ENCODE measurements at places on chromosomes 2 and 18.

DNA sequence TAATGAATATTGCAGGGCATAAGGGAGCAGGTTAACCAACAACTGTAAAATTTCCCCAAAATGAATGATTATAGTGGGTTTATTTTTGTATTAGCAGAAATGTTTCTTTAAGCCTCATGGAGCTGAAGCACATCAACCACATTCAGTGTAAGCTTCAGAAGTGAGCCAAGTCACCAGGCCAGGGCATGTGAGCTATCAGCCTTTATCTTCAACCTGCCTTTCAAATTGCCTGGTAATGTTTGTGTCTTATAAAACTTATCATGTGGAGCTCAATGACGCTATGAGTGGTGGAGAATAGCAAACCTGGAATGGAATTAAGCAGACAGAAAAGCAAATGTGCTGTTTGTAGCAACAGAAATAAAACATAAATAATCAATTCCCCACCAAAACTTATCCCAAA is 1068.4 kb downstream of the LRP1B start:
- DNase-seq = no peak

DNA sequence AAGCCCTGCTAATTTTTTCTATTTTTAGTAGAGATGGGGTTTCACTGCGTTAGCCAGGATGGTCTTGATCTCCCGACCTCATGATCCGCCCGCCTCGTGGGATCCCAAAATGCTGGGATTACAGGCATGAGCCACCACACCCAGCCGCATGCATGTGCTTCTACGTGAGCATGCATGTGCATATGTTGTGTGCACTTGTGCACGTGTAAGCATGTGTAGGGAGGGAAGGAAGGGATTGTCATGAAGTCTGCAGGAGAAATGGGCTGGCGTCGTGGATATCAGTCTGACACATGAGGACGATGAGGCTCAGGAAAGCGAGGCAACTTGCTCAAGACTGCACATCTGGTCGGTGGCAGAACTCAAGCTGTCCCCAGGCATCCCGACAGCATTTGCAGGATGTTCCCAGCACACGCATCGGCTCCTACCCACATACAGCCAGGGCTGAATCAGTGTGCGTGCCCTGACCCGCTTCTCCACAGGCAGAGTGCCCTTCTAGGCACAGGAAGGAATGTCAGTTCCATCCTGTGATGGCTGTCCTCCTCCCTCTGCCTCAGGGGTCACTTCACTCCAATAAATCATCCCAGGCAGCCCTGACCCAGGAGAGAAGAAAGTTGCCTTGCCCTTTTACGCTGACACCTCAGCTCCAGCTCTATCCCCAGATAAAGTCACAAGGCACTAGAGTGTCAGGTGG is 49.9 kb upstream of the SLC14A2 start:
- DNase-seq = no peak

DNA sequence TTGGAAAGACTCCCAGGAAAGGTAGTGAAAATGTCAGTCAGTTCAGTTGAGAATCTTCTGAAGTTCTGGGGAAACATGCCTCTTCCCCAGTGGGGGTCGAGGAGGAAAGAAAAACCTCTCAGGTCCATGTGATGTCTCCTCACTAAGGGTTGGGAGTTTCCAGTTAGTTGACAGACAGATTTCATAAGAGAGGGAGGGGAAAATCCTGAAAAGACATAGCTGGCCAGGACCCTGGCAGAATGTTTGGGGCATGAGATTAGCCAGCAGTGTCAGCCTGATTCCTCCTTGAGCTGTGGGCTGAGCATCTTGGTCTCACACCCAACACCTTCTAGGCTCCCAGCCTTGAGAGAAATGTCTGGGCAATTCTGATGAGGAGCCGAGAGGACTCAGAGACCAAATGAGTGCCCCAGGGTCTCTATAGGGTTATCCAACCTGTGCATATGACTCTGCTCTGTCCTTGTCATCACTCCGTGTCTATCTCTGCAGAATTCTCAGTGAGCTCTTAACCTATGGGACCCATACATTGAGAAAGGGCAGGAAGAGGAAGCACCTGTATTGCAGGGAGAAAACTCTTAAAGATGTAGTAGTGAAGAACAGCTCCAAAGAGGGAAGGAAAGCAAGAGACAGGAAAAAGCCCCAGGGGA is 13.9 kb downstream of the BMP10 start:
- no peak for DNase-seq

- DNase-seq = no peak
These were observed 17.5 kb downstream of the YWHAQ start for GRCh38 chr2:9613291-9613690.

GRCh38 chr2:42878581-42878980 is 86.2 kb upstream of the HAAO start:
- DNase-seq = no peak

- no peak for DNase-seq
These were observed 875.8 kb downstream of the TDRD15 start for GRCh38 chr2:21999522-21999921.

DNA sequence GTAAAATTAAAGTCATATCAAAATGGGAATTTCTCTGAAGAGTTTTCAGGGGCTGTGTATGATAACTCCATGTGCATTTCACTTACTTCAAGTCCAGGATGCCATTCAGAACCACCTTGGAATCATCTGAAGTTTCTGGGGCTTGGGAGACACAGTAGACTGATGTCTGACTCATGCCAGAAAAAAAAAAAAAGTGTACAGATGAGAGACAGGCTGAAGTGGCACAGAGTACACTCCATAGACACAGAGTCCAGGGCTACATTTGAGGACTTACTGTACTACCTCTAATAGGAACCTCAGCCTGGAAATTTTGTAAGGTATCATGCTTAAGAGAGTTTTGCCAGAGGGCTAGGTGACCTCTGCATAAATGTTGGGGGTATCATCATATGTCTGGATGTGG is 92.0 kb downstream of the SS18 start:
- no peak for DNase-seq

GRCh38 chr2:217634871-217635270 is 367.9 kb downstream of the TNS1 start:
- DNase-seq = no peak

GRCh38 chr2:229714736-229715541 is 584 bp upstream of the DNER start:
- no peak for DNase-seq

GRCh38 chr18:50638884-50639420 is 79.1 kb downstream of the MAPK4 start:
- no peak for DNase-seq

DNA sequence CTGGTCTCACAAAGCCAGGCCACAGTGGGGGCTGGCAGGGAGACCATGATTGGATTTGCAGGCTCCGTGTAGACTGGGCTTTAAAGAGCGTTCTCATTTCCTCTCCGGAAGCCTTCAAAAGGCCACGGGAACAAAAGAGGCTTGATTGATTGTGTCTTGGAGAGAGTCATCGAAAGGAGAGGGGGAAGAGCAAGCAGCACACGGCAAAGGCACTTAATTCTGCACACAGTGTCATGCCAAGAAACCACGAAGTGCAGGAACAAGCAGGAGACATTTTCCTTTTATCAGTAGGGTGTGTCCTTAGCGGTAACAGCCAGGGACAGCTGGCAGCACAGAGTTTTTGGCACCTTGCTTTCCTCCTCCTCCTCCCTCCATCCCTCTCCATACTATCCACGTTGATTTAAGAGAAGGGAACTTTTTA is 47.7 kb downstream of the GLI2 start:
- no peak for DNase-seq

DNA sequence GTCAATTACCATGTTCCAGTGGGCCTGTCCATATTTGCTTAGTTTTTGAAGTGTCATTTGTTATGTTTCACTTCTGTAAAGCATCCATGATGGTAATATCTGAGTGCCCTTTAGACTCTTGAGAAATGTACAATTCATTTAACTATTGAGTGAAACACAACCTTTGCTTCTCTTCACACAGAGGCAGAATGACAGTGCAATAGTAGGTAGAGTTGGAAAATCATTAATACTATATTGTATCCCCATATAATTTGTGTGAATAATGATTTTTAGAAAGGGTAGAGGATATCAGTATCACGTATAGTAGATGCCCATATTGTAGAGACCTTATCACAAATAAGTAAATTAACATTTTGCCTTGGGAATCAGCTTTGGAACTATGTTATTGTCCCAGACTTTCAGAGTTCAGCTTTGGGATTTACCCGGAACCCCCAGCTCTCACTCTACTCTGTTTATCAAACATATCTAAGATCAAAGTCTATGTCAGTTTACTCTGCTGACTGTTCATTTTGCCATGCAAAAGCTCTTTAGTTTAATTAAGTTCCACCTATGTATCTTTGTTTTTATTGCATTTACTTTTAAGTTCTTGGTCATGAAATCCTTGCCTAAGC is 172.7 kb upstream of the NOL4 start:
- no peak for DNase-seq

- no peak for DNase-seq
These were observed 157.4 kb downstream of the AFF3 start for GRCh38 chr2:99984799-99985515.

DNA sequence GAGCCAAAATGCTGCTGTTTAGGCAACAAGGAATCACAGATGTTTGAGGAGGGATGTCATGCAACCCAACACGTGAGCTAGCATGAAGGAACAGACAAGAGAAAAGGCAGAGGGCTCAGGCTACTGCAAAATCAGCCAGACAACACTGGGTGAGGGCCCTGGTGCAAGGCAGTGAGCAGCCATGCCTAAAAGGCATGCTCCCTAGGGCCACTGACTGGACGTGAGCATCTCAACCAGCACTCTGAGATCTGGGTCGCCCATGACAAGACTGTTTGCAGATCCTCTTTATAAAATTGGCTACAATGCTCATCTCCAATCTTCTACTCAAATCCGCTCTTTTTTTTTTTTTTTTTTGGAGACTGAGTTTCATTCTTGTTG is 49.1 kb downstream of the KIAA2012 start:
- no peak for DNase-seq

DNA sequence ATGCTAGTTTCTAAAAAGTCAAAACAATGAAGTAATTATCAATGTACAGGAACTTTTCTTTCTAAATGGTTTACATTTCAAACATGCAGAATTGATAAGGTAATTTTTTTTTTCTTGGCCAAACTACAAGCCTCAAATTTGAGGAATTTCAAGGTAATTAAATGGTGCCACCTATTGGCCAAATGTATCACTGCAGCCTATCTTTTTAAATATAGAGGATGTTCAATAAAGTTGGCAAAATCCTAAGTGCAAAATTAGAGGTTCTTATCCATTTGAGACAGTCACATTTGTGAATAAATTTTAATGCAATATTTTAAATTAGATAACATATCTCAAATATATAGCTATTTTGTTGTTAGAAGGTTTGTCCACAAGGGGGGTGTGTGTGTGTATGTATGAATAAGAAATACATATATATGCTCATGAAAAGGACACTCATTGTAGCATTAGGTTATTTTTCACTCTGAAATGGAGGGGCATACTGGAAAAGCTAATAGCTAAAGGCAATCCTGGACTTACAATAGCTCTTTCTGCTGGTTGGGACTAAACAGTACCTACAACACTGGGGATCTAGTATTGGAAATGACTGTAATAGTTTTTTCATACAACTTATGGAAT is 26.2 kb downstream of the MMADHC start:
- DNase-seq = peak; percentile 28

DNA sequence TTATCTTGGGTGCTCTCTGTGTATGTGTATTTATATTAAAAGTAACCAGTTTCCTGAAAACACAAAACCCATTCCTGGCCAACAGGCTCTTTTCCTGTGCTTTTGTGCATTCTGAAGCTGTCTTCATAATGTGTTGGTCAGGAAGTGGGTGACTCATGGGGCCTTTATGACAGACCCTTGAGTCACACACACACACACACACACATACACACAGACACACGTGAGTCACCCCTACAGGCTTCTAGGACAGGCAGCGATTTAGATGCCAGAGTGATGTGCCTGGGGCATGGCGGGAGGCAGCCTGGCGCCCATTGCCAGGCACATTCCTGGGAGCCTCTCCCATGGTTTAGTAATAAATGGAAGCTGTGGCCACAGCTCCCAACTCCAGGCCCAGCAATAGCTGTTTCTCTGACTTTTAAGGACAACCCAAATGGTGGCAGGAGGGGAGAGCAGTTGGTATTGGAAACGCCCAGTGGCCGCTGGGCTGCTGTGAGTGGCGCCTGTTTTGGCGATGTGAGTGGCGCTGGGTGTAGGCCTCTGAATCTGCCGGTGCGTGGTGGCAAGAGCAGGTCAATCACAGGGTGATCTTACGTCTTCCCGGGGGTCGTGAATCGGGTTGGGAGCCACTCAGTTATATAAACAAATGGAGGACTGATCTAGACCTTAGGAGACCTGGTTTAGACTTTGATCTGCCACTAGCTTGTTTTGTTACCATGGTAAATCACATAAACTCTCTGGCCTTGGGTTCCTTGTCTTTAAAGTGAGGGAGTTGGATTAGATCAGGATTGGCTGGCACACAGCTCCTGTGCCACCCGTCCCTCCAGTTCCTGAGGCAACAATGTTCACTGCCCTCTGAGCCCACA is 150.7 kb upstream of the DLX2 start:
- peak; percentile 67 for DNase-seq

- DNase-seq = no peak
These were observed 19.0 kb upstream of the DUSP19 start for GRCh38 chr2:183059561-183059960.

DNA sequence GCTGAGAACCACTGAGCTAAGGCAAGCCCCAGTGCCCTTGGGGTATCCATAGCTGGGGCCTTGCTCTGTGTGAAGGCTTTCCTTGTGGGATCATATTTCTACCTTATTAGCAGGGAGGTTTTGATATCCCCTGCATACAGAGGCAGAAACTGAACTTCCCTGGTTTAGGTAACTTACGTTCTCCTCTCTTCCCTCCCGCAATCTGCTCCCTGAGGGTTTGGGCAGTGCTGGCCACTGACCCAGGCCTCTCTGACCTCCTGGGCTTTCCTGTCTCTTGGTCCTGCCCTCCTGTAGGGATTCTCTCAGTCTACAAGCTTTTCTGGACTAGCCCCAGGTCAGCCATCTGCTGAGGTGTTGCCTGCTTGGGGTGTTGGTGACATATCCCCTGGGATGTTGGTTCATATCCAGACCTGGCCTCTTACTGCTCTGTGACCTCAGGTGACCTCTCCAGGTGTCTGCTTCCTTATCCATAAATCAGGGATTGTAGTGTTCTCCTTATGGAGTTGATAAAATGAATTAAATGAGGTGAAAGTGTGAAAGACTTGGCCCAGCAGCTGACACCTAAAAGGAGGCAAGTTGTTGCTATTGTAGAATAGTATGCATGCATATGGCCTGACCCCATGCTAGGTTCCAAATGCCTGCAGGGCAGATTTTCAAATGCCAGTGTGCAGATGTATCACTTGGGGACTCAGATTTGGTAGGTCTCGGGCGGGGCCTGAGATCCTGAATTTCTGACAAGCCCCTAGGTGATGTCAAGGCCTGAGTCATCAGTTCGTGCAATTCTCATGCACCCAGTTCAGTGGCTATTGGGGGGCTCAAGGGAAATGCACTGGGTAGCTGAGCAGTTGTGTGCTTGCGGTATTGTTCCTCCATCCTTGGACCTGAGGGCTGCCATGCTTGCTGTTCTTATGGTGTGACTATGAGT is 106.6 kb downstream of the FHOD3 start:
- no peak for DNase-seq

DNA sequence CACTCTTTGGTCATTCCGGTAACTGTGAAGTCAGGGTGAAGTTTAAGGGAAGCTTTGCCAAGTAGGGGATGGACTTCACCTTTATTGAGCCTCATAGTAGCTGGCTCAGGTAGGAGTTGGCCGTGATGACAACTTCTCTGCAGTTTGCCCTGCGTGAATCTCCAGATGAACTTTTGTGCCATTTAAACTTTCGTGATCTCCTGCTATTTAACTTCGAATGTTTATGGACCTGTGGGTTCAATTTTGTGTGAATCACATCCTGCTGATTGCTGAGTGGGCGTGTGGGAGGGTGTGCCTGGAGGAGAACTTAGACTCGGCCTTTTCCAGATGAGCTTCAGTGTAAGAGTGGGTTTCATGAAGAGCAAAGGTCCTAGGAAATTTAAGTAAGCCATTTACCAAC is 4.2 kb downstream of the UGT1A1 start:
- no peak for DNase-seq
